NCI-H510A (cell line): ENCODE measurements at places on chromosomes 11 and 22.

- DNase-seq: no peak
Observed at GRCh38 chr11:64859542-64860414, 15.3 kb upstream of the CDC42BPG start.

- no peak for DNase-seq
Observed at GRCh38 chr22:43592476-43592875, 180.7 kb downstream of the MPPED1 start.

- DNase-seq: no peak
Observed at GRCh38 chr11:8733852-8734251, 51.3 kb downstream of the RPL27A start.

DNA sequence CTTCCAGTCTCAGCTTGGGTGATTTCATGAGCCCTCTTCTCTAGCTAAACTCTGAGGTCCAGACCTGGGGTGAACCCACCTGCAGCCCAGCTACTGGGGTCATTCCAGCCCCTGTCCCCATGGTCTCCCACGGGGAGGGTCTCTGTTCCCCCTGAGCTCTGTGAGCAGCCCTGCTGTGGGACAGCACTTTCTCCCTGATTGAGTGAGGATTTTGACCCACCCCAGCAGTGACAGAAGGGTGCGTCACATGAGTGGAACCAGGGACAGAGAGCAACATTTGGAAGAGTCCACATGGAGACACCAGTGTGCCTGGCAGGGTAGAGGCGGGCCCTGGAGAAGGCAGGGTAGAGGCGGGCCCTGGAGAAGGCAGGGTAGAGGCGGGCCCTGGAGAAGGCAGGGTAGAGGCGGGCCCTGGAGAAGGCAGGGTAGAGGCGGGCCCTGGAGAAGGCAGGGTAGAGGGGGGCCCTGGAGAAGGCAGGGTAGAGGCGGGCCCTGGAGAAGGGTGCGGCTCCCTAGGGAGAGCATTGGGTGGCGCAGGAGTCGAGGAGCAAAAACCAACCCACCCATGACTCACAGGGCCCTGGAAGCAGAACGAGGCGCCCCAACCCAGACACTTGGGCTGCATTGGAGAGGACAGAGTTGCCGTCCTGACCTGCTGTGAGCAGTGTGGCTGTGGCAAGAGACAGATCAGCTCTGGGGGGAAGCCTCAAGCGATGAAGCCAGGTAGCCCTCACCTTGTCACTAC is 227.7 kb upstream of the B3GAT1 start:
- no peak for DNase-seq

DNA sequence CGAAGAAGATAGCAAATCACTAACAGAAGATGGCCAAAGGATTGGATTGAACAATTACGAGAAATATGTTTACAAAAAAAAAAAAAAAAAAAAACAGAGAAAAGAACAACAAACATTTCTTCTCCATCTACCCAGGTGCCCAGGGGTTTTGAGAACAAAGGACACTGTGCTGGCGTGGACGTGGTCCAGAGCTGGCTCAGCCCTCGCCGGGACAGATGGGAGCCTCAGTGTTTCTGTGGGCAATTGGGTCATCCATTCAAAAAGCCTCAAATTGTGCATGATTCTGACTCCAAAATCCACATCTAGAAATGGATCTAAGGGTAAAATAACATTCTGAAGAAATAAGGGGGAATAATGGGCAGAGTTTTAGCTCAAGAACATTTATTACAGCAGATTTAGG is 63.1 kb downstream of the DHCR7 start:
- no peak for DNase-seq

DNA sequence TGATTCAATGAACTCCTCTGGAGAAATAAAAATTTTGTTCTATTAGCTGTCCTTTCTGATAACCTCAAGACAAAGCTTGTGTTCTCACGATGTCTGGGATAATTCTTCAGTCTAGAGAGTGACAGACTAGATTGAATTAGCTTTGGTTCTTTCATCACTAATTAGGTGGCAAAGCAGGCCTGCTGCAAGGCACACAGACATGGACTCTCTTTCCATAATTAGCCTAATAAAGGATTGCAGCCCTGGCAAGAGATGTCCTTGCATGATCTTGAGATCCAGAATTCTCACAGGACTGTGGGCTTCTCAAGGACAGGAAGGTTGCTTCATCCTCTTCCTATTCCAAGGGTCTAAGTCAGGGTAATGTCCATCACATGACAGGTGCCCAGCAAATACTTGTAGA is 245.6 kb upstream of the ZC3H12C start:
- no peak for DNase-seq

- DNase-seq: no peak
Observed at GRCh38 chr11:69928121-69928520, 108.9 kb upstream of the FGF3 start.

DNA sequence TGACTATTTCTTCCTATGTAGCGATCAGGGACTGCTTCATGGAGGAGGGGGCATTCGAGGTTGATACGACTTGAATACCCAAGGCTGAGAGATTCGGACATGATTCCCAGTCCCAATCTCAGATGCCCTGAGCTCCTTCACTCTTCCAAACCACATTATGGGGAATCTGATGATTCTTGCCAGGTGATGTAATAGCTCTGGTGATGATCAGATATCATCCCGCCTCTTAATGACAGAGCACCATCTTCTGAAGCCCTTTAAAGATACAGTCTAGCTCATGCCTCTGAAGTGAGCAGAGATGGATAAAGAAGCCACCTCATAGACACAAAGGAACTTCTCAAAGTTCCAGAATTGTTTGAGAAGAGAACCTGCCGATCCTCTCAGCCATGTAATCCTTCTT is 8.9 kb upstream of the CLMP start:
- DNase-seq: no peak

DNA sequence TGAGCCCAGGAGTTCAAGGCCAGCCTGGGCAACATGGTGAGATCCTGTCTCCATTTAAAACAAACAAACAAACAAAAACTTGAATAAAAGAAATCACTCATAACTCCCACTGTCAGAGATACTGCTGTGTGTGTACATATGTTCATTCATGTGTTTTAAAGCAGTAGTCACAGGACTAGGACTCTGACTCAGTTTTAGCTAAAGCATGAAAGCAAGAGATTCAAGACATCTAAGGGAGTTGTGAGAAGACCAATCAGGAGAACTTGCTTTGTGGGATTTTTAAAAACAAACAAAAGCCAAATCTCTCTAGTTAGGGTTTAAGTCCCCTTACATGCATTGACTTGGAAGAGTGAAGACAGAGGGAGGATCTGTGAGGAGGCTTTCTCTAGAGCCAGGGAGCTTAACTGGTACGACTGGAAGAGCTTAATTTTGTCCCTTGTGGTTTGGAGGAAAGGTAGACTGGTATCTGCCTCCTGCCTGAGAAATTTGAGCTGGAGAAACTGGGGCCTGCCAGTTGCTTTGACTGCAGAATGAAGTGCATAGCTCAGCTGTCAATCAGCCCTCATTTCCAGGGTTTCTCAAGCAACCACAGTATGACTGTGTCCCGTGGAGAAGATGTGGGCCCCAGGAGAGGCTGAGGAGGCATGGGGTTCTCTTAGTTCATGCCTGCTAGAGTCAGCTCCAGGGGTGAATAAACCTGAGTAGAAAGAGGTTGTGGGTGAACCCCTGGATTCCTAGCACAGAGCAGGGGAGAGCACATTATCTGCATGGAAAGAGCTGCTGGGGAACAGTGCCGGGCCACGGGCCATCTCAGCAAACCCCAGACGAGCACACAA is 30.6 kb downstream of the EXPH5 start:
- no peak for DNase-seq

DNA sequence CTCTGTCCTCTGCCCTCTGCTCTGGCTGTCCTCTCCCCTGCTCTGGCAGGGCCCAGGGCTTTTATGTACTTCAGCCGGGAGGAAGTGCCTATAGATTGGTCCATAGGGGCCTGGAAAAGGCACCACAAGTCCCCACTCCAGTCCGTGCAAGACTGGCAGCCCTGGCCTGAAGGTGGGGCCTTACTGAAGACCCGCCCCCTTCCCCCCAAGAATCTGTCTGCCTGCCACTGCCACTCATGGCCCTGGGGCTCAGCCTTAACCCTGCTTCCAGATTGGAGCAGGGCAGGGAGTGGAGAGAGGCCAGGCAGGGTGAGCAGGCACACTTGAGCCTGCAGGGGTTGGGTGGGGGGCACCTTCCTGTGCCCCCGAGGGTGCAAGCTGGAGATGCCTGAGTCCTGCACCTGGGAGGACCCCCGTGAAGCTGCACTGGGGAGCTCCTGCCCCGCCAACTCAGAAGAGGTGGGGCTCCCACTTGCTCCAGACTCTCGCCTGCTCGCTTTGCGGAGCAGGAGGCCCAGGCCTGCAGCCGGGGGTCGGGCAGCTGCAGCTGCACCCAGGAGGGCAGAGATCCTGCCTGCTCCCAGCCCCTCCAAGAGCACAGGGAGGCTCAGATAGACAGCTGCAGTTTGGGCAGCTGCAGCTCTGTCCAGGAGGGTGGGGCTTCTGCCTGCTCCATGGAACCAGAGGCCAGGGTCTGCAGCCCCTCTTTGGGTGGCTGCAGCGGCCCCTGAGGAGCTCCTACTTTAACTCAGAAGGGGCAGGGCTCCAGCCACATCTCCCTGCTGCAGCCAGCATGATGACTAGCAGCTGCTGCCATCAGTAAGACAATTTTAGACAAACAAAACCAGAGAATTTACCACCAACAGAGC is 51.0 kb upstream of the SC5D start:
- DNase-seq: no peak

GRCh38 chr11:101870510-101870909 is 44.3 kb upstream of the CEP126 start:
- DNase-seq: no peak

GRCh38 chr11:129918361-129918760 is 23.0 kb upstream of the NFRKB start:
- no peak for DNase-seq

GRCh38 chr22:18057568-18058209 is 20.1 kb upstream of the PEX26 start:
- DNase-seq: no peak
